ENCODE measurements at places on chromosomes 2 and 18.

GRCh38 chr18:56245866-56246580 is 392.4 kb downstream of the TXNL1 start:
- DNase-seq, result no peak

DNA sequence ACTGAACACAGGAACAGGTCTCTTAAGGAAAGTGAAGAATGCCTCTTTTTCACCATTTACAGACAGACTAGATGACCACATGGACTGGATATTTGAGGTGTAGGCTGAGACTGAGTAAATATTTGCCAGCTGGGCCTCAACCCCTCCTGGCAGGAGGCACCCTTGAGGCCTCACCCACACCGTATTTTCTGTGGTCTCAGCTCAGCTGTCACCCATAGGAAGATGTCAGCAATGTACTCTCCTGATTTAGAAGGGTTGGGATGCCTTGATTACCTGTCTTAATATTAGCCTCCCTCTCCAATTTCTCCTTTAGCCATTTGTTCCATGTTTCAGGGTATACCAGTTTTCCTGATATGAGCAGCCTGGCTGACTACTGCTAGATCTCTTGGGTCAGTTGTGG is 20.3 kb downstream of the ADCYAP1 start:
- no peak for DNase-seq

- DNase-seq, result no peak
Observed at GRCh38 chr2:219426534-219427136, 8.0 kb upstream of the SPEG start.

- no peak for DNase-seq
Observed at GRCh38 chr18:13120255-13120654, 98.3 kb upstream of the LDLRAD4 start.

GRCh38 chr2:121532894-121533293 is 2.2 kb downstream of the RNU4ATAC start:
- DNase-seq, result no peak

- no peak for DNase-seq
Observed at GRCh38 chr2:207337234-207338219, 171.8 kb upstream of the KLF7 start.

DNA sequence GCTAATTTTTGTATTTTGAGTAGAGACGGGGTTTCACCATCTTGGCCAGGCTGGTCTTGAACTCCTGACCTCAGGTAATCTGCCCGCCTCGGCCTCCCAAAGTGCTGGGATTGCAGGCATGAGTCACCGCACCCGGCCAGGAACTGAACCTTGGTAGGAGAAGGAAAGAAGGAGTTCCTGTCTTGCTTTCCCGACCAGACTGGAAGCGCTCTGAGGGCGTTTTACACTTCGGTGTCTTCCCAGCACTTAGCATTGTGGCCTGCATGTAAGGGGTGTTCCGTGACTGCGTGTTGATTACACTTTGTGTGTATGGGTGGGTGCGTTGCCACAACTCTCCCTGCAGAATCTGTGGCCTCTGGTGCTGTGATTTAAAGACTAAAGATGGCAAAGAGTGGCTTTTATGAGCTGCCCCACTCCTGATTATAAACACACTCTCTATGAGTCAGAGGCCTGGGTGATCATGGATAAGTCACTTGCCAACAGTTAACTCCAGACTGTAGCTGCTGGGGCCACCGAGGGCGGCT is 46.0 kb downstream of the ODC1 start:
- DNase-seq, result no peak

DNA sequence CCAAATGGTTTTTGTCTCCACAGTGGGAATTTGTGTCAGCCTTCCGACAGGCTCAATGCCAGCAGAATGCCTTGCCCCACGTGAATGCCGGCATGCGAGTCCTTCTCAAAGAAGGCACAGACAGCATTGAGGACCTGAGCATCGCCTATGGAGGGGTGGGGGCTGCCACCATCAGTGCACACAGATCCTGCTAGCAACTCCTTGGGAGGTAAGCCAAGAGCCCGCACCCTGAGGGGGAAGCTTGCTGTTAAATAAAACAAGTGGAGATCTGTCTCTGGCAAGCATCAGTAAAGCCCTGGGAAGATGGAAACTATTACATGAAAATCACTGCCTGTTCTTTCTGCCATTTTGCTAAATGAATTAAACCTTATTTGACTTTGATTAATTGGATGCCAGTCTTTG is 67.5 kb upstream of the BZW1 start:
- no peak for DNase-seq

GRCh38 chr18:42290318-42291307 is 335.6 kb downstream of the PIK3C3 start:
- DNase-seq, result no peak

DNA sequence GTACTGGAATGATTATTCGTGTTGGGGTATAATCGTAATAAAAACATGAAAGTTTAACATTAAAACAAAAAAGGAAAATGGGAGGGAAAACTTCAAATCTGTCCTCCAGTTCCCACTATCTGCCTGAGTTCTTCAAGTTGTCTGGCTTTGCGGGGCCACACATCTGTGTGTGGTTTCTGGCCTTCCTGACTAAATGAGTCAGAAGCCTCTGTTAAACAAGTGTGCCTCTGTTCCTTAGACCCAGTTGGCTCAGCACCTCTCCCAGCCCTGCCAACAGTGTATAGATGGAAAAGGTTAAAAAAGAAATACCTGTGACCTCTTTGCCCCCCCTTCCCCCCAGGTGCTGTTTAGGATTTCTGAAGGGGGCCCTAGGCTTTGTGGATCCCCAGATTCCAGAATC is 30.2 kb downstream of the XDH start:
- DNase-seq, result no peak

DNA sequence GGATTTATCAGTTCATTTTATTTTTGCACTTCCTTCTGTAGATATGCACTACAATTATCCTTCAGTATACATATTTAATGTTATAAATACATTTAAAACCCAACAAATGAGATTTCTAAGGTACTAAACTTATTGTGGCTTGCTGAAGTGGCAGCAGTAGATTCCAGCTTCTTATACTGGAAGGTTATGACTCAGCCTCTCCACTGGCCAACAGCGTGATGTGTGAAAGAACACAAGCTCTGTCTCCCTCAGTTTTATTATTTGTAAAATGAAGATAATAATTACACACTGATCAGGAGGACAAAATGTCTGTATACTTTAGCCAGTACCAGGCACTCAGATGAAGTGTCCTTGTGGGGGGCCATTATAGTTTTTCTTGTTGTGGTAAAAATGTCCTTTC is 1147.1 kb downstream of the CNTNAP5 start:
- DNase-seq, result no peak

DNA sequence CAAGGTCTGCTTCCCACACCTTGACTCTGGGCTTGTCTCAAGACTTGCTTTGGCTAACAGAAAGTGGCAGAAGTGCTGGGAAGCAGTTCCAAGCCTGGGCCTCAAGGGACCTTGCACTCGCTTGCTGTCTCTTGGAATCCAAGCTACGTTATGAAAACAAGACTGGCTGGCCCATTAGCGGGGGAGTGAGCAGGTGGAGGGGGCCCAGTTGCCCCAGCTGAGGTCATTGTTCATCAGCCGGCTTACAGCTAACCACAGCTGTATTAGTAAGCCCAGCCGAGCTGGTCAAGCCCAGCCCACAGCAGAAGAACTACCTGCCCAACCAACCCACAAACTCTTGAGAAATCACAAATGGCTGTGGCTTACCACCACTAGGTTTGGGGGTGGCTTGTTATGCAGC is 63.1 kb downstream of the MARCO start:
- DNase-seq, result no peak

DNA sequence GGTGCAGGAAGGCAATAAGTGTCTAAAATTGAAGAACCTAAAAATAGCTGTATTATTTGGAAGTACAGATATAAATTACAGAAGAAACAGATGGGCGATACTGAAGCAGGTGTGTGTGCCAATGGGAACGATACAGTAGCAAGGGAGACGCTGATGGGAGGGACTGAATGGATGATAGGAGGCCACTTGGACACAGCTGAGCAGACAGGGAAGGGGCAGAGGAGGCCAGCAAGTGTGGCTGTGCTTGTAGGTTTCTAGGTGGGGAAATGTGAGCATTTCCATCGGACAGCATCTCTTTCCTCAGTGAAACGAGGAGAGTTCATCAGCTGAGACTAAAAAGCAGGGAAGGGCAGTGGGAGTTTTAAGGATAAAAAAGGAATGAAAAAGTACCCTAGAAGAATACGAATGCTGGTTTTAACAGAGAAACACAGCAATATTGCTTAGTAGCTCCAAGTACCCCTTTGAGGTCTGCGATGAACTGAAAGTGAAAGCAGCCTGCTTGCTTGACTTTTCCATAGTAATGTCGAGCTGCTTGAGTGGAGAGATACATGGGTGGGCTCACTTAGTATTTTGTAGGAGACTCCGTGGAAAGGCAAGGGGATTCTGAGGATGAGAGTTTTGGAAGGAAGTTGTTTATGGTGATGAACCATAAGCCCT is 91.7 kb upstream of the EPC2 start:
- DNase-seq, result no peak

DNA sequence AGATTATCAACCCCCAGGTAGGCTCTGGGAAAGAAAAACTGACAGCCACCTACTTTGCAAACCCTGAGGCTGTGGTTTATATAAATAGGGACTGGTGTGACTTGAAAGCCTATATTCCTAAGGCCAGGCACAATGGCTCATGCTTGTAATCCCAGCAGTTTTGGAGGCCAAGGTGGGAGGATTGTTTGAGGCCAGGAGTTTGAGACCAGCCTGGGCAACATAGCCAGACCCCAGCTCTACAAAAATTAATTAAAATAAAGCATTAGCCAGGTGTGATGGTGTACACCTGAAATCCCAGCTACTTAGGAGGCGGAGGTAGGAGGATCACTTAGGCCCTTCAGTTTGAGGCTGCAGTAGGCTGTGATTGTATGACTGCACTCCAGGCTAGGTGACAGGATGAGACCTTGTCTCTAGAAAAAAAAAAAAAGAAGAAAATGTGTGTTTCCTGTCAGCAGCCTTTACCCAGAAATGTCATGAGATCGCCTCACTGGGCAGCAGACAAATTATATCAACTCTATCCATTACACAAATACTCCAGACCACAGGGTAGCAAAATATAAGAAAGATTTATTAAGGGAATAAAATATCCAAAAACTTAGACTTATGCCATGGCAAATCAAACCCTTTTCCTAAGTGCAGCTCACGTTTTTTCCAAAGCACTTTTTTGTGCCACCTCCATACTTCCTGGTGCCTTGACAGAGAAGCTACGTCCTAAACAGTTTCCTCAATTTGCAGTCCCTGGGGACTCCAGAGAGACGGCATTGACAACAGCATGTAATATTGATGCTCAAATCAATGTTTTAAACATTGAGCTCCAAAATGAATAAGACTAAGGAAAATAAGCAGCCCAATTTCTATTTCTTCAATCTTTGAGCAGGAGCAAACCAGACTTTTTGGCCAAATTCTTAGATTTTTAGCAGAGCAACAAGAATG is 190.8 kb upstream of the NDUFV2 start:
- no peak for DNase-seq

DNA sequence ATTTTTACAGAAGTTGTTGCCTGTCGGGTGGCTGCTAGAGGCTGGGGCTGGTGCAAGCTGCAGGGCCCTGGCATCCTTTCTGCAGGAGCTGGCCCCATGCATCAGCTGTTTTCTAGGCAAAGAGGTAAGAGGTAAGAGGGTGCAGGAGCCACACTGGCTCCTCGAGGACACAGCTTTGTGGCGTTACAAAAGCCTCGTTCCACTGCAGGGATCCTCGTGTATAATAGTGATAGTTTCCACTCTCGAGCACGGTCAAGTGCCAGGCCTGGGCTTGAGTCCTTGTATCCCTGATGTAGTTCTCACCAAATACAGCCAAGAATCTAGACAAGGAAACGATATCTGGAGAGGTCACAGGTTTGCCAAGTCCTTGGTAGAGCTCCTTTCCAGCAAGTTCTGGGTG is 33.2 kb upstream of the FHOD3 start:
- DNase-seq, result no peak

DNA sequence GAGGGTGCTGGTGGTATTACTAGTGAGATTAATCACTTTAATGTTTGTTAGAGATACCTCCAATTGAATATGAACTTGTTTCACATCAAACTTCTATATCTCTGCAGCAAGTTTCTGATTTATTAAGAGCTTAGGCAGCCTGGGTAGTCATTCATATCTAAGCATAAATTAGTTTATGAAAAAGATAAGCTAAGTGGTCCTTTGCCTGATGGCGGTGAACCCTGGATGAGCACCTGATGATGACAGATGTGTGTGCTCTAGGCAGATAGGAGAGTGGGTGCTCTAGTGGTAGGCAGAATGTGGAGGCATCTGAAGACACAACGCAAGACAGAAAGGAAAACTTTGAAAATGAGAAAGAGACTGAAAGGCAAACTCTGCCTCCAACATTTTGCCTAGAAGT is 5.0 kb downstream of the FKBP7 start:
- DNase-seq, result no peak

DNA sequence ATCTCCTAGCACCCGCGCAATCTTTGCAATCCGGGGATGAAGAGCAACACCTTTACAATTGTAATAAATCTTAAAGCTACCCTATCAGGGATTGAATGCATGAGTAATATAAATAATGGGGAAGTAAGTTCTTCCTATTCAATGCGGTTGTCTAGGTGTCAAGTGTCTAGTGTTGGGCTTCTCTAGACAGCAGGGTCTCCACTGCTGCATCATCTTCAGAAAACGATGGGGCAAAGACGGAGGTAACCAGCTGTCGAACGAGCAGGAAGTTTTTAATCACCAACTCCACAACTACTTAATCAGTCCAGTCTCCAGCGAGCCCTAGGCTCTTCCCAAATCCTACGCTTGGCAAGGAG is 573 bp downstream of the STAM2 start:
- no peak for DNase-seq

- no peak for DNase-seq
Observed at GRCh38 chr18:49021433-49022129, 70.8 kb upstream of the SMAD7 start.

- DNase-seq, result no peak
Observed at GRCh38 chr18:45249246-45249661, 366.0 kb upstream of the SLC14A2 start.

DNA sequence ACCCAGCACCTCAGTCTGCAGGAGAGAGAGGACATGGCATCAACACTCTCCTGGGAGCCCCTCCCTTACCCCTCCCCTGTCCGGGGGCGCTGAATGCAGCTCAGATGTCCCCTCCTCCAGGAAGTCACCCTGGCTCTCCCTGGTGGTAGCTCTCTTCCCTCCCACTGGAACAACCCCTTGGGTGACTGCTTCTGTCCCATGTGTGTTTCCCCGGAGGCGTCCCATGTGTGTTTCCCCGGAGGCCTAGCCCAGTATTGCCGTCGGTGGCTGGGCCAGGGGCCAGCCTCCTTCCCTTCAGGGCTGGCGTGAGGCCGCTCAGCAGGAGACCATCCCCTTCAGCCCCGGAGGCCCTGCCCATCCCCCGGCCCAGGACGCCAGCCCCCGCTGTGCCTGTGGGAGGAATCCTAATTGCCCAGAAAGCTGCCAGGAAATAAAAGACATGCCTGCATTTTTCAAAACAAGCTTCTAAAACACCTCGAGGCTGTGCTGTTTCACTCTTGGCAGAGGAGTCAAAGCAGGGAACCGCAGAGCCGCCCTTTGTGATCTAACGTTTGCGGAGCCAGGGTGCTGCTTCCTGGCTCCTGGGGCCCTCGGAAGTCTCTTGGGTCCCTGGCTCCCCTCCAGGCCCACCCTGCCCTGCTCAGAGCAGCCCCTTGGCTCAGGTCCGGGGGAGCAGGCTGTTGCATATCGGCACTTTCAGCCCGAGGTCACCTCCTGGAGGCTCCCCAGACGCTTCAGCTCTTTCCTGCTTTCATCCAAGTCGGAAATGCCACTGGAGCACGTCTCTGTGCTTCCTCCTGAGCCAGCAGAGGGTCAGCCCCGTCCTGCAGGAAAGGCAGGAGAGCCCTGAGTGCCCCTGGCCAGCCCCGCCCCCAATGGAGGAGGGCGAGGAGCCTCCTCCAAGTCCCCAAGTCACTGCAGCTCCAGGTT is 11.4 kb downstream of the SNED1 start:
- DNase-seq, result no peak

- no peak for DNase-seq
Observed at GRCh38 chr2:240498958-240499260, 58.9 kb downstream of the ANKMY1 start.

GRCh38 chr2:63189026-63189425 is 138.4 kb downstream of the OTX1 start:
- DNase-seq, result no peak
